Cardiac fibroblast (primary cell): ENCODE measurements at places on chromosomes 2 and 18.

- no peak for DNase-seq
Measured at GRCh38 chr18:14978962-14979535, 231.1 kb downstream of the ANKRD30B start.

GRCh38 chr2:28716265-28716865, 35.3 kb upstream of the PPP1CB start:
- DNase-seq: peak; percentile 98

GRCh38 chr2:942775-943460, 7.7 kb upstream of the SNTG2 start:
- no peak for DNase-seq

DNA sequence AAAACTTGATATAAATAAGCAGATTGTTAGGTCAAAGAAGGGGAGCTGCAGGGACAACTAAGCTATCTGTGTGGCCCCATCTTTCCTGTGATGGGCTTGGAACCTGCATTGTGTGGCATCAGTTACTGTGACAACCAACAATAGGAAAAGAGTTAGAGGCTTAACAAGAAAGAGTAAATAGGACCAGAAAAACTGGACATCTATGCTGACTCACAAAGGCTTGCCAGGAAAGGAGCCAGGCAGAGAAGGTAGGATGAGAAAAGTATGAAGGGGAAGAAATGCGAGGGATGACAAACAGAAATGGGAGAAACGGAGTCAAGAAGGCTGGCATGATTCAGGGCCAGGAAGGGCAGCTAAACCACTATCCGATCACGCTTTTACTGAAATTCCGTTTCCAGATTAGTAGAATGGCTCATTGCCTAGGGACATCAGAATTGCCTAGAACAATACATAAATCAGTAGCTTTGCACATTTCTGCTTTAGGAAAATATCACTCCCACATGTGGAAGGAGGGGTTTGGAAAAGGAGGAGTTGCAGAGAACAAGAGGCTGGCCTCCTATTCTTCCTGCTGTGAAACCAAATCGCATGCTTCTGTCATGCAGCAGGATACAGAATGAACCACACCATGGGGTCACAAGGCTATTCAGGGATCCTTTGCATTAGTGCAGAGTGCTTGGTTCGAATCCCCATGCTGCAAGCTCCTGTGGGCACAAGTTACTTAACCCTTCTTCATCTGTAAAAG, 7.3 kb downstream of the PLA2R1 start:
- DNase-seq: peak; percentile 74

DNA sequence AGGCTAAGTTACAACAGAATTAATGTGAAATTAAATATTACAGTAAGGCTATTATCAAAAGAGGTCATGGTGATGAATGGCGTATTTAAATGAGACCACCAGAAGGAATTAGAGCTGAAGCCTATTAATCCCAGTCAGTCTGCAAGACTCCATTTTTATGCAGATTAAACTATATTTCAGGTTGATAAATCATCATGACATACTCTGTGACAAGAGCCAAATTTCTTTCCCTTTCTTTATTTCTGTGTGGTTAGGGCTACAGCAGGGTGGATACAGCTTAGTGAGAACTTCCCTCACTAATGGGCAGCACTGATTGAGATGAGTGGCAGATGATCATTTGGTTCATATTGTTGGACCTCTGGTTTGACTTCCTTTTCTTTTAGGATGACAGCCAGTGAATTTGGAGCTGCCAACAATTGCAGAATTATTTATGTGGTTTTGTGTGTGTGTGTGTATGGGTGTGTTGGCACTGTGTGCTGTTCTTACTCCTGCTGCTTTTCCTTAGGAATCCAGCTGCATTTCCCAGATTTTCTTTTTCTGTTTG, 481.3 kb downstream of the PIK3C3 start:
- no peak for DNase-seq

DNA sequence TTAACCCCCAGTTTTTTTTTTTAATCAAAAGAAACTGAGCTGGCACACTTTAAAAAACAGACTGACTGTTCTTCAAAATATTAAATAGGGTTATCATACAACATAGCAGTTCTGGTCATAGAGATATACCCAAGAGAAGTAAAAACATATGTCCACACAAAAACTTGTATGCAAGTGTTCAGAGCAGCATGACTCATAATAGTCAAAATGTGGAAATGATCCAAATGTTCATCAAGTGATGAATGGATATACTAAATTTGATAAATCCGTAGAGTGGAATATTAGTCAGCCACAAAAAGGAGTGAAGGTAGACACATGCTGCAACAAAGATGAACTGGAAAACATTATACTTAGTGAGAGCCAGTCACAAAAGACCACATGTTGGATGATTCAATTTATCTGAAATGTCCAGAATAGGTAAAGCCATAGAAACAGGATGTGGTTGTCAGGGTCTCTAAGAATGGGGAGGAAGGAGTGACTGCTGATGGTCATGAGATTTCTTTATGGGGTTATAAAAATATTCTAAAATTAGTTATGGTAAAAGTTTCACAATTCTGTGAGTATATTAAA, 5.1 kb downstream of the SMIM21 start:
- peak; percentile 41 for DNase-seq
